ENCODE measurements at places on chromosomes 3 and 15.

DNA sequence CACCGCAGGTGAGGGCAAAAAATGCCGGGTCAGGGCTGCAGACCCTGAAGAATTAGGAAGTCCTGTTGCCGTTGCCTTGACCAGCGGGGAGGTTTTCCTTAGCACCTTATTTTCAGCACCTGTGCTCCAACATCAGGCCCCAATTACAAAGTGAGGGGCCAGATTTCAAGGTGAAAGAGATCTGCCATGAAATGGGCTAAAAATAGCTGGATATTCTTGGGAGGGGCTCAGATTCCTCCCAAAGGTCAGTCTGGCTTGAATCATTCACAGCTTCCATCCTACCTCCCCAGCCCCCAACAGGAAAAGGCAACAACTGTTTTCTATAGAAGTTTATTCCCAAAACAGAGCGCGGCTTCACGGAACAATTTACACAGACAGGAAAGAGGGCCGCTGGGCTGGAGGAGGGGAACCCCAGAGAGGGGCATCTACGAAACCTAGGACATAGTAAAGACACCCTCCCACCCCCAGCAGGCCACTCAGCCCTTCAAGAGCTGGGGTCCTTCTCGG lies 941 bp upstream of the SLC26A6 start:
- DNase-seq, result no peak

GRCh38 chr3:147113293-147114044 lies 292.9 kb downstream of the ZIC4 start:
- DNase-seq, result no peak

DNA sequence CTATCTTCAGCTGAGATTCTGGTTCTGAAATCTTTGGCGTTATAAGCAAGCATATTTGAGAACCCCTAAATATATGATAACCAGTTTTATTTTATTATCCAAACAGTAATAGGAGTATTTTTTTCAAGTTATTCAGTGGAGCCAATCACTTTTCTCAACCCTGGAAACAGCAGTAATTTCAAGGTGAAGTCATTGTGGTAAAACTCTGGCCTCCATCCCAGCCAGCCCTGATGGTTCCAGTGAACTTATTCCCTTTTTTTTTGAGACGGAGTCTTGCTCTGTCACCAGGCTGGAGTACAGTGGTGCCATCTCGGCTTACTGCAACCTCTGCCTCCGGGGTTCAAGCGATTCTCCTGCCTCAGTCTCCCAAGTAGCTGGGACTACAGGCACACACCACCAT lies 545.4 kb upstream of the IL12A start:
- no peak for DNase-seq

- no peak for DNase-seq
Measured at GRCh38 chr3:30078736-30079135, 527.7 kb upstream of the TGFBR2 start.

DNA sequence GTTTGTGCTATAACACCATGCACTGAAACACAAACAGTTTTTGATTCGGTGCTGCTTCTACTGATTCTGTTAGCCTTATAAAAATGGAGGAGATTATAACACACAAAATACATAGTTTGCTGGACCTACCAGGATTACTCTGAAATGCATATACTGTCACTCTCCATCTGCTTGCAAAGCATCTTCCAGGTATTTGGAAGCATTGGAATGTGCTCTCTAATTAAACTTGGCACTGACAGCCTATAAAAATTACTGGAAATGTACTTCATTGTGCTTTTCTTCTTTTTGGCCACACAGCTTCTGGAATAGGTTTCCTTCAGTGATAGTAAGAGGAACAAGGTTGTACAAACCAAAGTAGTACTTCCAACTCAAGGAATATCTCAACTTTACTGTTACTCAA lies 376.1 kb downstream of the UNC13C start:
- no peak for DNase-seq

- DNase-seq, result no peak
Measured at GRCh38 chr15:96324192-96324895, 6.2 kb upstream of the NR2F2 start.

DNA sequence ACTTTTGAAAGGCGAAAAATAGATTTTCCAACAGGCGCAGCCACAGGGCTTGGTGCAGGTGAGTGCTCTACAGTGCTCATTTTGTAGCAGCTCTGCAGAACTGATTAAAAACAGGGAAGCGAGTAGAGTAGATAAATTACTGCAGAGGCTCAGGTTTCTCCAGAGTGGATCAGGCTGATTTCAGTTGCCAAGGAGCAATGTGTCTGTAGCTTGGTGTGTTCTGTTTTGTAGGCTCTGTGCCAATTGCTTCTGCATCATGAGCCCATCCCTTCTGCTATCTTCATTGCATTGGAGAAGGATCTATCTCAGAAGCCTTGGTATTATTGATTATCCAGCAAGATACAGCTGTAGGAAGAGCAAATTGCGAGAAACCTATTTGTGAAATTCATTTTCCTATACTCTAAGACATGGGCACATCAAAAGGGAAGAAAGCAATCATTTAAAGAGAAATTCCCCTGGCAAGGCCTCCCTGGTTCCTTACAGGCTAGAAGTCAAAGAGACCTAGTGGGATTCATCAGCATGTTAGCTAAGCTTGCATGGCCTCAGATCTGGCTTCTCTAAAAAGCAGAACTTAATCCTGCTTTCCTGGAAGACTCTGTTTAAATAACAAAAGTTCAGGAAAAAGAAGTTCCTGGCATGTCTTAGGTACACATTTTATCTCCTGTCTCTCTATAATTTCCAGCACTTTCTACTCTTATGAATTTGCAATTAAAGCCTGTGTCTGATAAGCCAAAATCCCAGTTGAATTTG lies 432.4 kb upstream of the ATP10A start:
- no peak for DNase-seq

GRCh38 chr3:65604863-65605526 lies 433.7 kb downstream of the MAGI1 start:
- DNase-seq, result no peak

DNA sequence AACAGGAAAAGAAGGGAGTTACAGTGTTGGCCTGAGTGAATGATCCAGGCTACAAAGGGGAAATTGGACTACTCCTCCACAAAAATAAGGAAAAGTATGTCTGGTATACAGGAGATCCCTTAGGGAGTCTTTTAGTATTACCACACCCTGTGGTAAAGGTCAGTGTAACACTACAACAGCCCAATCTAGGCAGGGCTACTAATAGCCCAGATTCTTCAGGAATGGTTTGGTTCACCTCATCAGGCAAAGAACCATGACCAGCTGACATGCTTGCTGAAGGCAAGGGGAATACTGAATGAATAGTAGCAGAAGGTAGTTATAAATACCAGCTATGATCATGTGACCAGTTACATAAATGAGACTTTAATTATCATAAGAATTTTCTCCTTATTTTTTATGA lies 372.6 kb upstream of the ATP11B start:
- DNase-seq, result no peak

DNA sequence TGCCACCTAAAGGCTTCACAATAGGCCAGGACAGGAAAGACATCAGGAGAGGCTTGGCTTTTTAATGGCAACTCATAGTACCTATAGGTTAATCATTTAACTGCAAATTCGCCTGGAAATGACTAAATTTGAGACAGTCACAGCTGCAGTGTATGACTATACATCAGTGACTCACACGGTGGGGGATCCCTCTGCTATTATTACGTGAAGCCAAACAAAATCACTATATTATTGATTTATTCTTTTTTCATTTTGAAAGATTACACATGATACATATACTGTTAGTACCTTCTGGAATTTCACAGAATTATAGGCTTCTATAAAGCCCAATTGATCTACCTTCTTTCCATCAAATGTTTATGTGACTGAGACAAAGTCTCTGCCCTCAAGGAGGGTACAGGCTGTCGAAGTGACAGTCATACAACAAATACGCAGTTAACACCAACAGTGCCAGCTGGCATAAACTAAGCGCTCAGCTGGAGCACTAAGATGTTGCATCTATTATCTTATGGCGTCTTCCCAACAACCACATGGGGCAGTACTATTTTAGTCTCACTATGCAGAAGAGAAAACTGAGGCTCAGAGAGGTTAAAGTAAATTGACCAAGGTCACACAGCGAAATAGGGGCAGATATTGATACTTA lies 82.0 kb upstream of the LMOD3 start:
- no peak for DNase-seq

DNA sequence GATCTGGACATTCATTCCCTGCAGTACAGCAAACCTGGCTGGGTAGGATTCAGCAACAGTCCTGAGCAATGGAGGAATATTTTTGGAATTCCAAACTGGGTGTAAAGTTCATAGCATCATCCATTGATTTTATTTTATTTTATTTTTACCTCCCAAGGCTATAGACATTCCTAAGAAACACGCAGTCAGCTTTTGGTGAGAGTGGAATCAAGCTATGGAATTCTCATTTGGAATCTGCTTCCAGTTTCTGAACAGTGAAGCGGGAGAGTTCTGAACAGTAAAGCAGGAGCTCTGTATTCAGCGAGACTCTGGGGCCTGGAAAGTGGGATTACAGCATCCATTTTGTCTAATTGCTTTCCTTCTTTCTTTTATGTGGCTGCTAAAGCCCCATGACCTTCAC lies 1.4 kb upstream of the PDZRN3 start:
- DNase-seq, result no peak

DNA sequence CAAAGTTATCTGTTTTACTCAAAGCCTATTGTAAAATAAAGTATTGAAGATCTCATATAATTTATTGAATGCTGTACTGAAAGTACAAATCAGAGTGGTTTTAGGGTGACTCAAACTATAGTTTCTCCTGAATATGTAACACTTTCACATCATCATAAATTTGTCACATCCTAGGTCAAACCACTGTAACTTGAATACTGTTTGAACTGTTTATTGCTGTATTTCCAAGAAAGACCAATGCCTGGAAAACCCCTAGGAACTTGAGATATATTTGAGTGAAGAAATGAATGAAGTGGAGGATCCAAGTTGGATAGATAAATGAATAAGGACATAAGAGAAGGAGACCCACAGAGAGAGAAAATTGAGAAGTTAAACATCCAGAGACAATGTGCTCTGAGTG lies 348.2 kb downstream of the GRM7 start:
- DNase-seq, result no peak

DNA sequence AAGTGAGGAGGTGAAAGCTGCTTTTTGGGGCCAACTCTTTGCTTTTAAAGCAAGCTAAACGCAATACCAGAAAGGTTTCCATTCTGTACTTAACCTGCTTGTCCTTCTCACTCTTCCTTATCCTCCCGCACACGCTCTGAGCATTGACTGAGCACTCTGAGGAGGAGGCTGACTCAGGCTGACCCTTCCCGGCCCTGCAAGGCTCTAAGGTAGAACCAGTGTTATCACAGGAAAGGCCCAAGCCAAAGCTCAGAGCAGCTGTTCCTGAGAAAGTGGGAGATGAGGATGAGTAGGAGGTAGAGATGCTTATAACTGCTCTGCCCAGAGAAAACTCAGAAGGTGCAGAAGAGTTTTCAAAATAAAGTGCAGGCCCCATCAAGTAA lies 2.3 kb downstream of the B3GNT5 start:
- DNase-seq, result no peak

- no peak for DNase-seq
Measured at GRCh38 chr3:32136703-32137102, 30.3 kb downstream of the GPD1L start.

DNA sequence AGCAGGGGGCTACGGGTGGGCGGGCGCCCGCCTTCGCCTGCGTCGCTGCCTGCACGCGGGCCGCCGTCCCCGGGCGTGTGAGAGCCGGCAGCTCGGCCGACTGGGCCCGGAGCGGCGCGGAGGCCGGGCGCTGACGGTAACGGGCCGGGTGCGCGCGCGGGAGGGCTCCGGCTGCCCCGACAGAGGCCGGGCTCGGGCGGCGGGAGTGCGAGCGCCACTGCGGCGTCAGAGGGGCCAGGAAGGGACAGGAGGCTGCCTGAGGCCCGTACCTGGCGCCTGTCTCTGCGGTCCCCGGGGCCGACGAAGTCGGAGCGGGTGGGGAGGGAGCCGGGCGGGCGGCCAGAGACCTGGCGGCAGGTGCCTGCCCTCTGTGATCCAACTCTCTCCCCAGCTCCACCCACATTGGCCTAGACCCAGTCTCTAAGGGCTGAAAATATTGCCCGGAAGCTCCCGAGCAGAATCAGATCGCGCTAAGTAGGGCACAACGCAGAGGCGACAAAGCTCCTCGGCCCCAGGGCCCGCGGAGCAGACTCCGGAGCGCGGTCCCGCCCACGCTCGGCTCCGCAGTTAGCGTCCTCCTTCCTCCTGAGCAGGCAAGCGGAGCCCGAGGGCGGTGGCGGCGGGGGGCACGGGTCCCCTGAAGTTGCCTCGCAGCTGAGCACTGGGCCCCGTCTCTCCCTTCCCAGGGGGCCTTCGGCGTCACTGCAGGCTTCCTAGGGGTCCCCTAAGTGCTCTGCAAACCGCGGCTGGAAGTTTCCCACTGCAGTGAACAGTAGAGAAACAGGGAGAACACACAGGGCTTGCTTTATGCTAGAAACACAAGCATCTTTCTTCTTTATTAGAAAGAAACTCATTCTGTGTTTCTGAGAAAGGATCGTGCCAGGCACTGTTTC lies at the start of gene MAN2A2:
MAN2A2 (plus strand) TSS at position 463 of the 893 bp plus-strand sequence. CDS start 906 bp downstream, outside the sequence.
- DNase-seq, result peak; percentile 54

DNA sequence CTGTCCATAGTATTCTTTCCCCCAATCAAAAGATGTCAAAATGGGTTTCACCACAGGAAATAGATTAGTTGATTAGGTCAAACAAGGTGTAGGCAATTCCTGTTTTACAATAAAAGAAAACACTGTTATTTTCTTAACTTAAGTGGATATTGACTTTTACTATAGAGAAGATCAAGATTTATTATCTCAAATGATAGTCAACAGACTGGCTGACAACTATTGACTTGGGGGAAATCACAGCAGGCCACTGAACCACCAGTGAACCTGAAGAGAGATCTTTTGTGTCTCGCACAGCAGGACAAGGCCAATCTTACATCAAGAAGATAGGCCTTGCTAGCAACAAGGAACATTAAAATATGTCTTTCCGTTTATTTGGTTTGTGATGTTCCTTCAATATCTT lies 1187.6 kb downstream of the SI start:
- DNase-seq, result no peak

DNA sequence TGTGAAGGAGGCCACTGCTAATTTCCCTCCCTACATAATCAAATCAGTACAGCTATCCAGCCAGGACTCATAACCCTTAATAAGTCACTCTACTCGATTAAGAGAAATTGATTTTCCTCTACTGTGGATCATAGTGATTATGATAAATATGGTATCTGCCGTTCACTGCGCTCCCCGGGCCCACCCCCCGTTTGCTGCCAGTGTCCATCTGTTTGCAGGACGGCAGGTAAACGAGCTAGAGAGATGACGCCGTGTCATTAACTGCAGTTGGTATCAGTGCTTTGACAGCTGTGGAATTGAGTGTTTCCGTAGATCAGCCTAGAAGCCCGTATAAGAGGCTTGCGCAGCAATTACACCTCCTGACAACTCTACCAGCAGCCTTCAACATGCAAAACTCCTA lies 94.9 kb downstream of the ROBO2 start:
- no peak for DNase-seq

DNA sequence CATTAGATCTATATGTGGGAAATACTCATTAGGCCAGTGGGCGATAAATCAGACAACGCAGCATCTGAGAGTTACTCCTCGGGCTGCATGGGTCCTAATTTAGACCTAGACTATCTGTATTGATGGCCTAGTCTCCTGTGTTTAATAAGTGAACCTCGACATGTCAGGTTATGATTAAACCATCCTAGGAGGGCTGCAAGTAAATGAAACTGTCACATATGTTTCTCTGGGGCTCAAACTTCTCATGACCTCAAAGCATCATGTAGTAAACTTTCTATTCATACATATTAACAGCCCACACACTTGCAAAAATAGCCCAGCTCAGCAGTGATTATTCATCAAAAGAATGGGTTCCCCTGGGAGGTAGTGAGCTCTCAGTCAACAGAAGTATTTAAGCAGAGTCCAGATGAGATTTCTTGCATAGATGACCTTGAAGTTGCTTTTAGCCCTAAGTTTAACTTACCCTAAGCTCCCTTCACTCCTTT lies 51.6 kb downstream of the RAB11A start:
- no peak for DNase-seq

- no peak for DNase-seq
Measured at GRCh38 chr3:173584093-173584837, 186.7 kb downstream of the NLGN1 start.

All from T-helper 9 cell (primary cell).